ENCODE measurements at places on chromosomes 5 and 9. TPM values are rescaled to one million over a fixed set of nuclear protein-coding genes. Genes with fewer than 3 reads are reported as not detected.
A peak's percentile ranks its signal among the peaks of the same experiment; 100 is the strongest.

Gene ENDOG
- polyA plus RNA-seq = 13.8 TPM

Gene TRIO
- polyA plus RNA-seq = 172 TPM

Gene TLN1
- polyA plus RNA-seq = not detected

Gene LTC4S
- polyA plus RNA-seq = 2.7 TPM

Gene PCDHGA3
- 1.3 TPM for polyA plus RNA-seq

Gene EQTN
- not detected for polyA plus RNA-seq

Gene PRELID2
- polyA plus RNA-seq = 12.2 TPM

- DNase-seq = no peak
Measured at GRCh38 chr9:122143876-122144405, 15.6 kb downstream of the NDUFA8 start.

- no peak for DNase-seq
Measured at GRCh38 chr5:91171322-91171721, 211.8 kb downstream of the ARRDC3 start.

GRCh38 chr9:16727452-16728136, 142.9 kb downstream of the BNC2 start:
- DNase-seq = peak; percentile 43

DNA sequence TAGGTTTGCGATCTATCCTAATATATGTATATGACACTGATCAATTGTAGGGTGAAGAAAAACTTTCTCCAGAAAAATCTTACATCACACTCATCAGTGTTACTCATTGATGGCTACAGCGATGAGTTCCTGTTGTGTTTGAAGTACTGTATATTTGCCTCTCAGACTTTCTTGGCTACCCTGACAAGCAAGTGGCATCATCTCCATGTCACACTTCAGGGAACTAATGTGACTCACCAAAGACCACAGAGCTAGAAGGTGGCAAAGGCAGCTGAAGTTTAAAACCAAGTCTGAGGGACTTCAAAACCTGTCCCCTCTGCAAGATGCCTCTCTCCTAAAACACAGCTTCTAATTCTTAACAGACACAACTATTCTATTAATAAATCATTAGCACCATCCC, 451.4 kb downstream of the CTNND2 start:
- no peak for DNase-seq

- no peak for DNase-seq
Measured at GRCh38 chr9:83068414-83068813, 5.5 kb upstream of the RASEF start.

DNA sequence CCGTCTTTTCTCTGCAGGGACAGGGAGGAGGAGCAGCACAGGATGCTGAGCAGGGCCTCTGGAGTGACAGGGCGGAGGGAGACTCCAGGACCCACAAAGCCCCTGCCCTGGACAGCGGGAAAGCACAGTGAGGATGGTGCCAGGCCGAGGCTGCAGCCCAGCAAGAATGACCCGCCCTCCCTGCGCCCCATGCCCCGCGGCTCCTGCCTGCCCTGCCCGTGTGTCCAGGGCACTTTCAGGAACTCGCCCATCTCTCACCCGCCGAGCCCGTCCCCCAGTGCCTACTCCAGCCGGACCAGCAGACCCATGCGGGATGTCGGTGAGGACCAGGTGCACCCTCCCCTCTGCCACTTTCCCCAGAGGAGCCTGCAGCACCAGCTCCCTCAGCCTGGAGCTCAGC, 9.1 kb upstream of the EXOC3 start:
- no peak for DNase-seq

DNA sequence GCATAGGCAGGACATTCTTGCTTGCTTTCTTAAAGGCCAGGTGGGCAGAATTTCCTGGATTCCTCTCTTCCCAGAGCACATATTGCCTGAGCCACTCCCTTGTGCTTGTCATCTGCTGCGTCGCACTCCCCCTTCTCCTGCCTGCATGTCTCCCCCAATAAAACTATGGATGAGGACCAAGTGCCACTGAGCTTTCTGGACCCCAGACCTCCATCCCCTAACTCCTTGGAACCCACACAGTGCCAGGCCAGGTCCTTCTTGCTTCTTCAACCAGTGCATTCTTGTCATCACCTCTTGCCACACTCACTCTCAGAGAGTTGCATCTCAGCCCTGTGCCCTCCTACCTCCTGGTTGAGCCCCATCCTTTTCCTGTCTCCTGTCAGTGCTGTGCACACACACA, 157.9 kb upstream of the PANK3 start:
- DNase-seq = no peak

- DNase-seq = no peak
Measured at GRCh38 chr5:149936700-149937091, 7.9 kb downstream of the PDE6A start.

GRCh38 chr9:76629205-76629990, 134.8 kb upstream of the PCA3 start:
- no peak for DNase-seq

DNA sequence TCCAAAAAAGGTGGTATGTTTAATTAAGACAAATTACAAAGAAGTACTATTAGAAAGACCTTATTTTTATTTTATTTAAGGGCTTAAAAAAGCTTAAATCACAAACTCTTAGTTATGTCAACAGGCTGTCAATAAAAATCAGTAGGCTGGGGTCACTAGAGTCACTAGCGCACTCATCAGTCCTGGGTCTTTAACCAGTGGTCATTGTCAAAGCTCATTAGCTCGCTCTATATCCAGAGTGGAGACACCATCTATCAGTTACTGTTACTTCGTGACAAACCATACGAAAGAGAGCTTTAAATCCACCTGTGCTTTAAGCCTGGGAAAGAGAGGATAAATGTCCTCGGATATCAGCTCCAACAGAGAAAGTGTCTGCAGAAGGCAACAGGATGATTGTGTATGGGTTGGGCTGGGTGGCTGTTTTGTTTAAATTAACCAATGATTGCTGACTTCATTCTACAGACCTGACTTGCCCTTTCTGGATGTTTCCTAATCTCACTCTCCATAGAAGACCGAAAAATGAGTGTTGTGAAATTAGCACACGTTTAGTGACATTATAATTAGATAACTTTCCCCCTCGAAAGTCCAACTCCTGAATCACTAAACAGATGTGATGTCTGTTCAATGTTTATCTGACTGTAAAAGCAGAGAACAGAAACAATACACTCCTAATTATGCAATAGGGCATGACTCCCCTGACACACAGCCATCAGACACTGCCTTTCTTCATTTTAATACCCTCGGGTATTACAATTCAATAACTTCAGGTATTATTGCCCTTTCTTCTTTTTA, 123.6 kb upstream of the TNPO1 start:
- no peak for DNase-seq

DNA sequence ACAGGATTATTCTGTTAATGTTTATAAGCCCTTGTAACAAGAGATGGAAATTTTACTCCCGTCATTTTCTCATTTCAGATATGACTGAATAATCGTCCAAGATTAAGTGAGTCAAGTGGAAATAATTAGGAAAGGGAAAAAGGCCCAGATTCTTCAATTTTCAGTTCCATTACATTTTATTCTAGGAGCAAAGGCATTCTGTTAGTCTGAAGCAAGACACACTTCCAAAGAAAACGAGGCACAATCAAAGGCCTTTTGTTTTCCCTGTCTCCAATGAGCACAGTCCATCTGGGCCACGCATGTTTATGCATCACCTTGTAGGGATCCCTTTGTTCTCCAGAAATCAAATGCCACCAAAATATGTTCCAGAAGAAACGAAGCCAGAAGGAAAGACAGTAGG, 382.9 kb upstream of the RFX3 start:
- DNase-seq = no peak

- DNase-seq = no peak
Measured at GRCh38 chr5:158502686-158503085, 597.0 kb downstream of the EBF1 start.

DNA sequence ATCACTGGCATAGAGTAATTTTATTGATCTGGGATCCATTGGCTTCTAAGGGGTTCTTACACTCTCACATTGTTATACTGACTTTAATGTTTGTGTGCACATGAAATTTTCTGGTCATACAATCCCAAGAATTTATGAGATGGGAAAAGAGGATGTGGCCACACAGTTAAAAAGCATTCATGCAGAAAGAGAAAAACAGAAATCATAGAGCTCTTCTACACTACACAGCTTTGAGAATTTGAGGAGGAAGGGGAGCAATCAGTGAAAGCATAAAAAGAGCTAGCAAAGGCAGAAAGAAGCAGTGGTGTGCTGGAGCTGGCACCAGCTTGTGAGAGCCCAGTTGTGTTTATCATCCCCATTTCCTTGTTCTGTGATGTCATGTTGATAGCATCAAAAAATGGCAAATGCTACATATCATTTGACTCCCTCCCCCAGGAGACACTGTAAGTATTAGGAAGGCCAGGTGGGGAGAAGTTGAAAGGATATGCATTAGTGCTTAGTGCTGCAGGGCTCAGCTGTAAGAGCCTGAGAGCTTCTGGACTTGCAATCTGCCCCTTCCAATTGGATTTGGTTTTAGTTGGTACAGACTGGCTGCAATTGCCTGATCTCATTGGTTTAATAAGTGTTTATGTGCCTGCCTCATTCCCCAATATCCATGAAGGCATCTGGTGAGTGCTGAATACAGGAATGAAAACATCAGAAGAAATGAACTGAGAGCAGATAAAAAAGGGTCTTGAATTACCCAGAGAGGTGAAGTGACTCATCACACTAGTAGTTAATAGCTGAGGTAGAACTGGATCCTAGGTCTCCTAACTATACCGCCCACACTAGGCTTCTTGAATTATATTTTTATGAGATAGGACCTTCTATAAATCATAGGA, 30.9 kb downstream of the RHOBTB3 start:
- no peak for DNase-seq

DNA sequence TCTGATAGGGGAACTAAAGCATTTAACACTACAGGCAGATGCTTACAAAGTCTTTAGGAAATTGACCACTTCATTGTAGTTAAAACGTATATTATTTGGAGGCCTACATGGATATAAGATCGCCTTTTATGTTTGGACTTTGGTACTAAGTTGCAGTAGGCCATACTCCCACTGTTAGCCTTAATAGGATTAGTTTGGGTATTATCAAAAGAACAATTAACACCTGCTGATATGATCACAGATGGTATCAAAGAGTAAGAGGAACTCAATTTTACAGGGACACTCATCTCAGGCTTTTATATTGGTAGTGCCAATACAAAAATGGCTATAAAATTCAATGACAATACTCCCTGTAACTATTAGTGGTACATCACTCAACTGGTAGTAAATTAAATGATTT, 1183.0 kb downstream of the MAT2B start:
- DNase-seq = no peak

Measured in muscle of arm (tissue), 14 donors.